Stimulated activated CD8-positive, alpha-beta memory T cell treated with anti-CD3 and anti-CD28 coated beads, Interleukin-7, amount 100 ng/mL, for 1 hour (primary cell): ENCODE measurements at places on chromosomes 5 and 9.

DNA sequence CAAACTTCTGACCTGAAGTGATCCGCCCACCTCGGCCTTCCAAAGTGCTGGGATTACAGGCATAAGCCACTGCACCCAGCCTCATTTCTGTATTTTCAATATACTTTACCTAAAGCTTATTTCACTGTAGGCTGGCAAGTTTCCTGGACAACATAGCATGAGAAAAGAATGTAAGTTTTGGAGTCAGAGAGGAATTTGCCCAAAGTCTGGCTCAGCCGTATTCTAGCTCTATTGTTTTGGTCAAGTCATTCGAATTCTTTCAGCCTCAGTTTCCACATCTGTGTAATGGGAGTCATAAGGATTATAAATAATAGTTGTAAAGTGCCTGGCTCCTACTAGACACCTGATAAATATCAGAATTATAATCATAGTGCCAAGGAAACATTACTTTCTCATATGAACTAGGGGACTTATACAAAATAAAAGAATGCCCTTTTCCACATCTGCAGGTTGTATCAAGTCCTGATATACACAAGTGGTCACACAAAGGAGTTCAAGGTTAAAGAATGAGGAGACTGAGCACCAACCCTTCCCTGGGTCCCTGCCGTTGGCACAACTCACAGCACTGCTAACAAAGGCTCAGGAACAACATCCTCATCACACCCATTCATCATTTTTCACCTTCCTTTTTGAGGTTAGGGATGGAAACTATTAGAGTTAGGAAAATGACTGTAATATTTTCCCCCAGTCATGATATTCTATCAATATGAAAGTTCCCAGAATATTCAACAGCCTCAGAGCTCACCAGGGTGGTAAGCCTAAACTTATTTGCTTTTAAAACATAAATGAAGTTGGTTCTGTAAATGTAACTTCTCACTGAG is 34.6 kb upstream of the RAI14 start:
- DNase-seq, result no peak

DNA sequence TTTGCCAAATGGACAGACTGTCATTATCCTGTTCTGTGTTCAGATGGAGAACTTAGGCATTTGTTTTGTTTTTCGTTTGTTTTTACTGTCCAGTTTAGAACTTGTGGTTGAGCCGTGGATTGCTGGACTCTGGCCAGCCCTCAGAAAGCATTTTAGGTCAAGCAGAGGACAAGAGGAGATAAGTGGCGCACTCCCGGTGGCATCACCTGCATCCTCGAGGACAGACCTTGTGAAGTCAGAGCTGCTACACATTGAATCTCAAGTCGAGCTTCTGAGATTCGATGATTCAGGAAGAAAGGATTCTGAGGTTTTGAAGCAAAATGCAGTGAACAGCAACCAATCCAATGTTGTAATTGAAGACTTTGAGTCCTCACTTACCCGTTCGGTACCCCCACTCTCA is 8.9 kb downstream of the MTRR start:
- no peak for DNase-seq

DNA sequence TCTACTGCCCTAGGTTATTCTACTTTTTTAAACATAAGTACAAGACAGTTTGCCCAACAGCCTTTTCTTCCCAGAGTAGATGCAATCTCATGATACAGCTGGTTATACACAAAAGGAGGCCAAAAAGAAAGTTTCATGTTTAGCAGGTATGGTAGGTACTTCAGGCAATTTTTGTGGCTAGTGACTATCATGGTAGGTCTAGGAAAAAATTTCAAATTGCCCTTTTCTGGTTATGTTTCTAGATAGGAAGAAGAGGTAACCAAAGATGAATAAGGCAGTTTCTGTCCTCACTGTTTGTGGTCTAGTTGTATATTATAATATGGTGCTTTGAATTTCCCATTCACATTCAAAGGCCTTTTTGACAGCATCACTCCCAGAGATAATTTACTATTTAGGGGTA is 19.7 kb downstream of the MEGF9 start:
- no peak for DNase-seq

- no peak for DNase-seq
Observed at GRCh38 chr9:130963337-130963908, 24.4 kb upstream of the FIBCD1 start.

DNA sequence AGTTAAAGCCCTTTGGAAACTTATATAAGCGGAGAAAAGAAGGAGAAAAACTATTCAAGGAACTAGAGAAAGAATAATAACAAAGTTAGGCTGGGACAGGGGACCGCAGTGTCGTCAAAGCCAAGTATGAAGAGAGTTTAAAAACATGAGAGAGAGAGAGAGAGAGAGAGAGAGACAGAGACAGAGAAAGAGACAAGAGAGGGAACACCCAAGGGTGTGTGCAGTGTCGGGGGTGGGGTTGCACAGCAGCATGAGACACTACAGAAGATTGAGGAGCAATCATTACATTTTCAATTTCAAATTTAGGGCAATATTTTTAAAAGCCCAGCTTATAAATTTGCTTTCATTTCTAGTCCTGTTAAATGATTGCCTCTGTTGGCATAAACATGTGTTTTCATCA is 74.3 kb downstream of the NNT start:
- no peak for DNase-seq
